ENCODE measurements at places on chromosomes 1 and 21.

DNA sequence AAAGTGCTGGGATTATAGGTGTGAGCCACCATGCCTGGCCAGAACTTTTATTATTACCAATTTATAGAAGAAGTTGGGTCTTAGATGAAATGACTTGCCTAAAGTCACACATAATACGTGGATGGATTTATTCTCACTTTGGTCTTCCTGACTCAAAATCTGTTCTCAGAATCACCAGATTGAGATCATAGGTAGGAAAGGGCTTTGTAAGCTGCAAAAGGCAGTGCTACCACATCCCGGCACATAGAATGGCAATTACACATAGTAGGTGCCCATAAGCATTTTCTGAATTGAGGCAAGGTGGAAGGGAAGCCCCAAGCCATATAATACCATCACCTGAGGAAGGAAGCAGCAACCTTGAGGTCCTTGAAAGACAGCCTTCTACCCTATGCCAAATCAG is 8.2 kb upstream of the CAPZB start:
- DNase-seq: no peak

DNA sequence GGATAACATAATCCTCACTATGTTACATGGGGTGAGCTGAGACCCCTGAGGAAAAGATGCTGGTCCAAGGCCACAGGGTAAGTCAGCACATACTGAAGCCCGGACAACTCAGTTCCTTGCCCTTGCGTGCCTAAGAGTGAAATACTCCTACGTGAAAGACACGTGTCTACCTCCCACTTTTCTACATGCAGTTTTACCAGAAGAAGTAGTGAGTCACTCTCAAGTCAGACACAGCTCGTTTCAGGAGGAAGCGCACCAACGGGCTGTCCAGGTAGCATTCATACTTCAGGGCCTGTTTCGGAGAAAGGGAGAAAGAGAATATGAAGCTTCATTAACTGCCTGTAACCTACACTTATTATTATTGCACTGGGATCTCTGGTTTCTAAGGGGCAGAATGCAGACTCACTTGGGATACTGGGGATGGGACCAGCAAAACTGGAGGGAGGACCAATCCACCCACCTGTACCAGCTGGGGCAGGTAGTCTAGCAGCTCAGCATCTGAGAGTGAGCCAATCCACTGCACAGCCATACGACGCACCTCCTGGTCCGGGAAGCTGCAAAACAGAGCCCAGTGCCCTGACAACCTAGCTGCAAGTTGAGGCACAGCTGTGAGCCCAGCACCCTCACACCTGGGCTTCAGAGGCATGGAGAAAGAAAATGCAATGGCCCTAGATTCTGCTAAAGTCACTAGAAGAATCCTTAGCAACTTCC is 32.4 kb upstream of the PPP1R15B start:
- no peak for DNase-seq

DNA sequence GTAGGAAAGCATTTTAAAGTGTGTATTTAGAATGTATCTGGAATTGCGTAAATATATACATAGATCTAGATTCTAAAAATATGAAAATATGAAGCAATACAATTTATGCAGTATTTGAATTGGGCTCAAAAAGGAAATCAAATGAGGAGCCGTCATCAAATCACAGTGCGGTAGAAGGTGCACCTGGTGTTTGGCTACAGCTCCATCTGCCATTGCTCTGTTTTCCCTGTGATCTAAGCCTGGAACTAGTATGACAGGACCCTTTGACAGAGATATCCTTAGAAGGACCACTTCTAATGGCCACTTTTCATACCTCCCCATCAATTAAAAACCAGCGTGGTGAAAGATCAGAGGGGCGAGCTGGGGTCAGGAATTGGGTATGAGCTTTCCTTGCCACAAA is 202.6 kb downstream of the NFIA start:
- DNase-seq: no peak

GRCh38 chr1:170125269-170125668 is 20.5 kb upstream of the NTMT2 start:
- no peak for DNase-seq

- no peak for DNase-seq
These were observed 47.3 kb downstream of the LYPLAL1 start for GRCh38 chr1:219220945-219221344.

DNA sequence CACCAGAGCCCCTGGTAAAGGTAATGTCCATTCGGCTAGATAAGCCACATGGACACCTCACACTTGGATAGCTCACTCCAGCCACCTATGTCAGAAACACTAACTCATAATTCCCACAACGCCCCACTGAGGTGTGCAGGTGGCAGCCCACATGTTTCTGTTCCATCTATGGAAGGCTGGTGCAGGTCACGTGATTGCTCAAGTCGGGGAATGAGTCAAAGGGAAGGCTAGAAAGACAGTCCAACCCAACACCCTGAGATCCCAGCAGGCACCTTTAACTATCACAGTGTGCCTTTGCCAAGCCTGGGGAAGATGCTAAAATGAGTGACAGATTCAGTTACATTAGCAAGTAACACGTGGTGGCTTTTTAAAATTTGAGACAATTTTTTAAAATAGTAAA is 45.3 kb upstream of the KCNE1 start:
- DNase-seq: no peak

DNA sequence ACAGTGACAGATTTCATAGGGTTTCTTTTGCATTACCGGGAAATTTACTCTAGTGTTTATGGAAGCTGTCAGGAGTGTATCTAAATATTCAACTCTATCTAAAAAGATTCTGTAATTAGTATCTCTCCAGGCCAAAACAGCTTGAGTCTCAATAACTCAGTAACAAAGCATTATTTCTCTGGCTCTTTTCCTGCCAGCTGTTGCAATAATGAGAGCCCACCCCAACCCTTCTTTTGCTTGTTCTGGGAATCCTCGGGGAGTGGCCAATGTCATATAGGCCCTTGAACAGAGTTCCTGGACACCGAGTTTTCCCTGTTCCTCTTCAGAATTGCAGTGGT is 120.1 kb upstream of the SGIP1 start:
- DNase-seq: no peak

DNA sequence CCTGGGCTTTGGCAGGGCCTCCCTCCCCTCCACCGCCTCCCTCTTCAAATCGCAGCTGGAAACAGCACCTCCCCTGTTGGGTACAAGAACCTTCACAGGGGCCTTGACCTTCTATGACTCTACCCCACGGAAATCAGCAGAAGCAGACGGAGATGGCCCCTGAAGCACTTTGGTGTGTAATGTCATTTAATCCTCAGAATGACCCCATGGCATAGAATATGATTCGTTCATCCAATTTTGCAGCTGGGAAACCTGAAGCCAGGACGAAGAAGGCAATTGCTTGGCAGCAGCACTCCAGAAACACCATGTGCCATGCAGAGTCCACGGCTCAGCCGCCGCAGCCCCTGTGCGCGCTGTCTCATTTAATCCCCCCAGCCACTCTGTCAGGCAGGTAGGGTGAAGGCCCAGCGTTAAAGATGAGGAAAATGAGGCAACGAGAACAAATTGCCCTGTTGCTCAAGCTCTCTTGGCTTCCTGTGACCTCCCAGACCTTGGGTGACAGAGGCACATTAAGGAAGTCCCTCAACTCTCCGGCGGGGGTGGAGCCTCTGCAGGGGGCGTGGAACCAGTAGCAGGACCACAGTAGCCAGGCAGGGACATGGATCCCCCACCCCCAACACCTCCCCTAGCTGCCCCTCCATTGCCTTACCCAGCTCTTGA is 25.8 kb upstream of the LAPTM5 start:
- DNase-seq: no peak
